ENCODE measurements at places on chromosomes 5 and 9.
A peak's percentile ranks its signal among the peaks of the same experiment; 100 is the strongest.

DNA sequence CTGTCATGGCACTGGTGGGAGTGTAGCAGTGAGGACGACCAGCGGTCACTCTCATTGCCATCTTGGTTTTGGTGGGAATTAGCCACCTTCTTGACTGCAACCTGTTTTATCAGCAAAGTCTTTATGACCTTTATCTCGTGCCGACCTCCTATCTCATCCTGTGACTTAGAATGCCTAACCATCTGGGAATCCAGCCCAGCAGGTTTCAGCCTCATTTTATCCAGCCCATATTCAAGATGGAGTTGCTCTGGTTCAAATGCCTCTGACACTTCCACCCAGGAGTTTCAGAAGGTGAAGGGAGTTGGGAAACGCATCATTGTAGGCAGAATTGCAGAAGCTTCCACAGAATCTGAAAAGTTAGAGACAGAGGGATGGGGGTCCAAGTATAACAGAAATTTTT is 35.4 kb downstream of the SHC3 start:
- no peak for DNase-seq

DNA sequence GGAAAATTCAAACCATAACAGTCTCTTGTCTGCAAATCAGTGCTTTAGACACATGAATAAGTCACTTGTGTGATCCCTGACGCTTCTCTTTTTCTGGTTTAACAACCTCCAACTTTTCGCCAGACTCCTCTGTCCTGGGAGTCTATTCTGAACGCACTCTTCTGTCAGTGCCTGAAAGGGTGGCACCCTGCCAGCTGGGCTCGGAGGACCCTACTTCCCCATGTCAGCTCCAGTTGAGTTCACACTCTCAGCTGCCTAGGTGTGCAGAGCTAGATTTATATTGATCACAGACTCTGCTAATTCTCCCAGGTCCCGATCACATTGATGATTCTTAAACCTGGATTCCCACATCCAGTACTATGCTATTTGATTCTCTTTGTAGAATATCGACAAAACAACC is 649.1 kb downstream of the BNC2 start:
- DNase-seq = no peak

GRCh38 chr9:69867081-69867814 is 46.6 kb downstream of the CFAP95 start:
- no peak for DNase-seq

DNA sequence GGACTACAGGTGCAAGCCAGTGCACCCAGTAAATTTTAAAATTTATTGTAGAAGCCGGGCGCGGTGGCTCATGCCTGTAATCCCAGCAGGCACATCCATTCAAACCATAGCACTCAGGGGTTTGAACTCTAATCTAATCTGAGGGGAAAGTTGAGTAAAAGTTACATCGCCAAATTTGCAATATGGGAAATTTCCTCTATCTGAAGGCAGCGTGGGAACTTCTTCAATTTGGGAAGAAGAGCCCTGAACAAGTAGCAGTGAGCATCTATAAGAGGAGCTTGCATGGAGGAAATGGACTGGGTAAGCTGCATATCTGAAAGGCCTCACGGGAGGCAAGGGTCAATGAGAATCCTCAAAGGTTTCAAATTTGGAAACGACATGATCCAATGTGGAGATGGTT is 2.7 kb upstream of the DNAJC25 start:
- DNase-seq = no peak

DNA sequence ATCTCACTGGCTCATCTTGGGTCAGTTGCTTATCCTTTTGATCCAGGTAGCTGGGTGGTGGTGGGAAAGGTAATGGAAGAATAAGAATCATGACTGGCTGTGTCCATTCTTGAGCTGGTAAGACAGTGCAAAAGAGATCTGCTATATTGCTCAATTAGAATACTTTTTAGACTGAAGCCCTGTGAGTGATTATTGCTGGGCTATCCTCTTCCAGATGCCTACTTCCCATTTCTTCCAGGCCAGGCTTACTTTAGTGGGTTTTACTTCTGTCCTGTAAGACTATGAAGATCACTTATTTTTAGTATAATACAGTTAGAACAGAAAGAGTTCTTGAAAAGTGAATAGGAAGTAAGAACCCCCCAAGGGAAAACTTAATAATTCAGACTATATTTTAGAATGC is 7.2 kb downstream of the MARCHF6 start:
- no peak for DNase-seq

- DNase-seq = peak; percentile 68
Observed at GRCh38 chr9:72271613-72272478, 93.2 kb downstream of the ZFAND5 start.

DNA sequence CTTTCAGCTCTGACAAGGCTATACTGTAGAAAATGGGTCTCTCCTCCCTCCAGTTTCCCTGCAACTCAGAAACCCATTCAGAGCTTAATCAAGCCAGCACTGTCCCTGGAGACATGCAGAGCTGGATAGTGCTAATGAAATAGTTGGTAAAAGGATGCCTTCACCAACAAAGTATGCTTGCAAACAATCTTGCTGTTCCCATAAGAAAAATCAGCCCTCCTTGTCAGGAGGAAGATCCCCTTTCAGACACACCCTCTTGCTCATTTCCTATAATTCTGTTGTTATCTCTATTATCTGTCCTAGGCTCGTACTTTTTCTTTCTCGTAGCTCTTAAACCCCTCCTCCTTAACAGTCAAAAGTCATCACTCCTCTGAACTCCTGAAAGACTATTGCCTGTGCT is 9.9 kb upstream of the OSMR start:
- DNase-seq = no peak

- peak; percentile 69 for DNase-seq
Observed at GRCh38 chr5:128196791-128197190, 113.2 kb downstream of the SLC12A2 start.

DNA sequence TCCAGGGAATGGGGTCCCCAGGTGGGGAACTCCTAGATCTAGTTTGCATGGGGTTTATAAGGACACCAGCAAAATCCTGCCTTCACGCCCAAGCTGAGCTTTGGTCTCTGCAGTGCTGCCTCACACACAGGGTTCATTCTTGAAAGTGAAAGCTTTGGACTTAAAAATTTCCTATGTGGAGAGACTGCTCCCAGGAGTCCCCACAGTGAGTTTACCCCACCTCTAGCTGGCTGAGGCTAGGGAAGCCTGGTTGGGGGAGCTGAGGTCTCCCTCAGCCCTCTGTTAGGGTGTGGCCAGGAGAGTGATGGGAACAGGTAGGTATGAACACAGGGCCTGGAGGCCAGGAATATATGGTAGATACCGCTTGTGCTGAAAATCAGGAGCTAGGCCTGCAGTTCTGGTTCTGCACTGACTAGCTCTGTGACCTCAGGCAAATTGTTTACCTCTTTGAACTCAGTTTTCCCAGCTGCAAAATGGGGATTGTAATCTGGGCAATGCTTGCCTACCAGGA is 41.5 kb upstream of the LARP1 start:
- no peak for DNase-seq

GRCh38 chr9:121627427-121627826 is 24.0 kb upstream of the DAB2IP start:
- no peak for DNase-seq

GRCh38 chr5:126562823-126563222 is 32.2 kb downstream of the ALDH7A1 start:
- no peak for DNase-seq

DNA sequence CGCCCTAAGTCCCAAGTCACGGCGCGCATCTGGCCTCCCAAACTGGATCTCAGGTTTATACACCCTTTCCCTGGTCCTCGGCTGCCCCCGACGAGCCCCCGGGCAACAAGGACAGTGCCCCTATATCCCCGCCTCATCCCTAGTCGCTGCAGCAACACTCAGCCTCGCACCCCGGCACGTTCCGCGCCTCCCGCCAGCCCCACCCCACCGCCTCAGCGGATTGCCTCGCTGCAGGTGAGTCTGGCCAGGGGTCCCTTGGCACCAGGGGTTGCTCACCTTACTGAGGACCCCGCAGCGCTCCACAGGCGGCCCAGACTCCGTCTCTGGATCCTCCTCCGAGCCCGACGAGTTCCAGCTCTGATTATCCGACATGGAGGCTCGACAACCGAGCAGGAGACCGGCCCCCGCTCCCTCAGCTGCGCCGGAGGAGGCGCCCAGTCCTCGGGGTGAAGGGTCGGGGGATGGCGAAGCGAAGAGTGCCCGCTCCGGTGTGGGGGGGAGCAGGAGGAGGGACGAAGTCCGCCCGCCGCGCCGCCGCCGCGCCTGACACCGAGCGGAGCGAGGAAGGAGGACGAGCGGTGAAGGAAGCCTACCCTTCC is 494 bp downstream of the CERT1 start:
- peak; percentile 29 for DNase-seq

GRCh38 chr5:15594977-15595568 is 95.1 kb downstream of the FBXL7 start:
- no peak for DNase-seq

DNA sequence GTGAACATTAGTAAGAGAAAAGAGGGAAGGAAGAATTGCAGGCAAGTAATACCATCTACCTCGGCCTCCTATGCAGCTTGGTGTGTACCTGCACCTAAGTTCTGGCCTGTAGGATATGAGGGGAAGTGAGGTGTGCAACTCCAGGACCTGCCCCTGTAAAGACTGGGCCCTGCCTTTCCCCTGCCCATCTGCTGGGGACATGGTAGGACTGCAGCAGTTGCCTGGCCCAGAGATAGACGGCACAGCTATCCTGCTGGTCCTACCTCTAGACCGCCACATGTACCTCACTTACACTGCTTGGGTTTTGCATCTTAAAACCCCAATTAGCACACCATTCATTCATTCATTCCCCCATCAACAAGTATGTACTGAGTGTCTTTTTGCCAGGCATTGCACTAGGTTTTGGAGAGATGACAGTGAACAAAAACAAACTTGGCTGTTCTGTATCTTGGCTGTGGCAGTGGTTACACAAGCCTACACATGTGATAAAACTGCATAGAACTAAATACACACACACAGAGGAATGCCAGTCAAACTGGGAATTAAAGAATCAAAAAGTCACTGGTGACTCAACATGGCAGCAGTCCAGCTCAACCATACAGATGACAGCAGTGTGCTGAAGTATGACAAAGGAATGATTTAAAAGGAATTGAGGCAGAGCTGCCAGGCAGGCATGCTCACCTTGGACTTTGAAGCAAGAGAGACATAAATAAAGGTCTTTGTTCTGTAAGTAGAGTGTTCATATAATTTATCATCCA is 23.3 kb upstream of the MGAT1 start:
- no peak for DNase-seq

DNA sequence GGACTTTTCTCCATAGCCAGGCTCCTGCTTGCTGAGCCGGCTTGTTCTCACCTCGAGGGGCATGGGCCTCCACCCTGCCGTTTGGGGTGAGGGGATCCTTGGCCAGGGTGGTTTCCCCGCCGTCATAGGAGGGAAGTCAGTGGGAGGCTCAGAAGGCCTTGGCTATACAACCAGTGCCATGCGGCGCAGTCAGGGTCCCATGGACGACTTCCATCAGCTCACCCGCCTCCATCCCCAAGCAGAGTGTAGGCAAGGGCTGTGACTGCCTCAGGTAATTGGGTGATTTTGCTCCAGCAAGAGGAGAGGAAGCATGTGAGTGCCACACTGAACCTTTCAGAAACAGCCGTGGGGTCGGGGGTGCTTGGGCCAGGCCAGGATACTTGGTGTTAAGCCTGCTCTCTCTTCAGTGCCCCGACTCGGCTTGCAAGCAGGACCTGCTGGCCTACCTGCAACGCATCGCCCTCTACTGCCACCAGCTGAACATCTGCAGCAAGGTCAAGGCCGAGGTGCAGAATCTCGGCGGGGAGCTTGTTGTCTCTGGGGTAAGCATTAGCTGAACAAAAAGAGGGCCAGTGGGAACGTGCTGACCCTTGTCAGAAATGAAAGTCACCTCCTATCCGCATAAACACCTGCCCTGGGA is 57.2 kb upstream of the LRRTM2 start:
- peak; percentile 14 for DNase-seq

- peak; percentile 82 for DNase-seq
Observed at GRCh38 chr9:89418882-89419640, 78.9 kb downstream of the SEMA4D start.

- no peak for DNase-seq
Observed at GRCh38 chr9:112162621-112163413, 12.3 kb downstream of the SUSD1 start.

DNA sequence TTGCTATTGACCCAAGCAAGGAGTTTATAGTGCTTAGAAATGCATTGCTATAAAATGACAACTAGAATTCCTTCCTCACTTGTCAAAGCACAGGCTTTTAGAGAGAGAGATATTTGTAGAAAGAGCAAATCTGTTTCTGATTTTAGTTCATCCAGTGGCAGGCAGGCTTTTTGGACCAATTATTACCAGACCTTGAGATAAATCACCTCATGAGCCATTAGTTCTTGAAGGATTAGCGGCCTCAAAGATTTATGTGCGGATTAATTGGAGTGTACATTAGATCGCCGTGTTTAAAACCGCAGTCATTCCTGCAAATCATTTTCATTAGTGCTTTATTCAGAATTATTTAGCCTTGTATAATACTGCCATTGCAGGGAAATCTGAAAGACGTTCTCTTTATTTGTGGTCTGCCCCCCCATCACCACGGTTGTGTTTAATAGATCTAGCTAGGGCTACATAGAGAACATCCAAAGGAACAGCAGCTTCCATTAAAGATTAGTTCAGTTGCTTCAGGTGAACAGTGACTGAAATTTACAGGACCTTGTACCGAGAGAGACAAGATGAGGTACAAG is 28.8 kb upstream of the TJP2 start:
- no peak for DNase-seq

- no peak for DNase-seq
Observed at GRCh38 chr9:89850631-89851325, 246.0 kb downstream of the GADD45G start.

- DNase-seq = peak; percentile 27
Observed at GRCh38 chr5:66830636-66831035, 234.4 kb downstream of the MAST4 start.

DNA sequence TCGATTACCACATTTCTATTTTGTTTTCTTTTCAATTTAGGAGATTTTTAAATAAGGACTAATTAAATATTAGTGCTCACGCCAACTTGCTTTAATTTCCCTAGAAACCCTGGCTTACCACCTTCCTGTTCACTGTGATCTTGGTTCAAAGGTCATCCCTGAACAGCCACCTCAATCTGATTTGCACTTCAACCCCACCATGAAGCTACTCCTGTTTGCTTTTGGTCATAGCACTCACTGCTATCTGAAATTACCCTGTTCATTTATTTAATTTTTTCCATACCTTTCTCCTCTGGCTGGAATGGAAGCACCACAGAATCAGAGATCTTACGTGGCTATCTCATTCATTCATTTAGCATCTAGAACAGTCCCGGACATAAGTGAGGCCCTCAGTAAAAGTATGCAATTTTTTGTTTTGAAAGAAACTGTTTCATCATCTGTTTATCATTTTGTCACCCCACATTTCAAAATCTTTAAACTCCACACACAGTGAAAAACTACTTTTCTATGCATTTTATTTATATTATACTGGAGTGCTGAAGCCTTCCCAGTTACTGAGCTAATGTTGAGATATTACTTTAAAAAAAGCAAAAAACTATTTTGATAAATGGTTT is 17.2 kb upstream of the ADAMTSL1 start:
- DNase-seq = no peak
